HTR-8/SVneo (cell line): ENCODE measurements at places on chromosomes 6 and 20.
A peak's percentile ranks its signal among the peaks of the same experiment; 100 is the strongest.

DNA sequence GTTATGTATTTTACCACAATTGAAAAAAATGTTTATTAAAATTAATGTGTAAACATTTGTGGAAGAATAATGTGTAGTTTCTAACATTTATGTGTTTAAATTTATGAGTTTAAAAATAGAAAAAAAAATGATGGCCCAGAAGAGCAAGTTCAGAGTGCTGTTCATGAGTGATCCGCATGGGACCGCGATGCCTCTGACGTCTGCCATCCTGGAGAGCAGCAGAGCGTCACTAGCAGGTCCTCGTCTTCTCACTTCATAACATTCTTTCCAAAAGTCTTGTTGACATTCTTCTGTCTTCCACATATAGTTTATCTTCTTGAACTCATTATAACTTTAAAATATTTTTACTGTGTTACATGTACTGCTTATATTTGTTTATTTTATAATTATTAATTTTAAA is 15.5 kb downstream of the BTNL2 start:
- no peak for DNase-seq

DNA sequence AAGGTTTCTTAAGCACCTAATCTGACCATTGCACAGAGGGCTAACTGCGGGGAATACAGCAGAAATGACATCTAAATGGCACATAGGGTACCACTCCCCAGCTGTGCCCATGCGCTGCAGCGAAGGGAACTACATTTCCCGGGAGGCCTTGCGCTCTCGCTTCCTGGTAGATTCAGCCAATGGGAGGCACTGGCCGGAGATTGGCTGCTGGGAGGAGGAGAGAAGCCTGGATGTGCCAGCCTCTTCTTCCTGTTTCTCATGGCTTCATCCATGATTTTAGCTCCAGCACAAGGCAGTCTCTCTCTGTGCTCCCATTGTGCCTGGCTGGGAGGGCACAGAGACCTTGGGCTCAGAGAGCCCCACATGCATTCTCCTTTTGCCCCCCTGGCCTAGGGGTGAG is 101.7 kb upstream of the FOXA2 start:
- peak; percentile 37 for DNase-seq

DNA sequence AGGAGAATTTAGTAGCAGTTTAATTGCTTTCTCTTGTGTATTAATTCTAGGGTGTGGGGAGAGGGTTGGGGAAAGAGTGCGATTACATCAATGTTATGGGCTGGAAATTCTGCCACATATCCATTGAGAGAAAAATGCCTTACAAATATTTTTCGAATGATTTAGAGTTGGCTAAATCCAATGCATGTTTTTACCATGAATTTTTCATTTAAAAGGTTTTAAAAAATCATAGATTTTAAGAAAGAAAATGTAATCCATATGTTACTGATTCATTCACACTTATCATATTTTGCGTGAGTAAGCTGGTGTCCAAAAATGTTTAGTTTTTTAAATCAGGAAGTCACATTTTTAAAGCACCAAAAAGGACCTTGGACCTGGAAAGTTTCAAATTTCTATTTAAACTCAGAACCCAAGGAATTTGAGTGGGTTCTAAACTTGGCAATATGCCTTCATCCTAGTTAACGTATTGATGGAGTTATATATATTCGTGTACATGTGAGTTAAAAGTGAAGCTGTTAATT is 627.4 kb upstream of the CITED2 start:
- DNase-seq, result no peak

DNA sequence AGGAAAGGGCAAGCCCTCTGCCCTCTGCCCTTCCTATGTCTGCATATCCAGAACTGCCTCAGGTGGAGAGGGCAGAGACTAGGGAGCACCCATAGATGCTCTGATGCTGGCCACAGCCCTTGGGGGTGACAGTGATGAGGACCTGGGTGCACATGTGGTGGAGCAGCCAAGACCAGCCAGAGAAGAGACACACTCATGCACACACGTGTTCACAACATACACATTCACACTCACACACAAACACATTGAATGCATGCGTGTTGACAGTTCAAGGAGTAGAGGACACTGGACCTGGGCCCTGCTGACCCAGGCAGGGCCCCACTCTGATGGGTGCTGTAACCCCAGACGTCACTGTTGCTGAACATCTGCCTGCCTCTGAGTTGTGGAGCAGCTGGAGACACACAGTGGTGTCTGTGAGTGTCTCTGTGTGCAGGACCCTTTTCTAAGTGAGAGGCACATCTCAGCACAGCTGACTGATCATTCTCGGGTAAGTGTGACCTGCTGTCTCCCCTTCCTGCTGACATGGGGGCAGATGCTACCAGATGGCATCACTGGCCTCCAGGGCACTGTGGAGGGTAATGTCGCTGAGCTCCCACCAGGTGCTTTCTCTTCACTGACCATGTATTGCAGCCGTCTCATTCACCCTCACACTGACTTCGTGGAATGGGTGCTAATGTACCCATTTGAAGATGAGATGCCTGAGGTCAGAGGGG is 30.1 kb upstream of the MAS1L start:
- DNase-seq, result no peak

GRCh38 chr6:137403855-137404254 is 90.3 kb downstream of the OLIG3 start:
- DNase-seq, result no peak

- no peak for DNase-seq
Measured at GRCh38 chr6:13256266-13257001, 71.9 kb downstream of the TBC1D7 start.

- peak; percentile 5 for DNase-seq
Measured at GRCh38 chr6:162899148-162899547, 171.4 kb downstream of the PACRG start.

DNA sequence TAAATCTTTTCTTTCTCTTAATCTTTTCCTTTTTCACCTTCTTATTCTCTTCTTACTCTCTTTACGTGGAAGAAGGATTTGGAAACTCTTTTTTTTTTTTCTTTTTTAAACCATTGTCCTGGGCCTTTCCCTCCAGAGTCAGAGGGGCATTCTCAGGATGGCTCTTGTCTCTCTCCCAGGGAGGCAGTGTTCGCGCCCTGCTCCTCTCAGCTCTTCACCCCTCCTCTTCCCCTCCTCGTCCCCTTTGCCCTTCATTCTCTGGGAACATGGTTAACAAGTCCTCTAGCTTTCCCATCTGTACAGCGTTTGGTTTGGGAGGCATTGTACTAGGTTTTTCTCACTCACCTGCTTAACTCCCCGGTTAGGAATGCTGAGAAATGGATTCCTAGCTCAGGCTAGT is 52.0 kb upstream of the TFB1M start:
- no peak for DNase-seq

- DNase-seq, result no peak
Measured at GRCh38 chr6:23637296-23637695, 488.7 kb upstream of the NRSN1 start.

GRCh38 chr6:16754876-16755275 is 6.4 kb downstream of the ATXN1 start:
- DNase-seq, result no peak

GRCh38 chr20:22447447-22447778 is 137.0 kb downstream of the FOXA2 start:
- DNase-seq, result no peak

- no peak for DNase-seq
Measured at GRCh38 chr6:89522778-89523177, 89.8 kb downstream of the ANKRD6 start.
